Vagina (tissue), 2 donors: ENCODE measurements at places on chromosomes 3 and 15.

- peak; percentile 97 for DNase-seq
Measured at GRCh38 chr3:126081618-126082361, 2.1 kb downstream of the SLC41A3 start.

DNA sequence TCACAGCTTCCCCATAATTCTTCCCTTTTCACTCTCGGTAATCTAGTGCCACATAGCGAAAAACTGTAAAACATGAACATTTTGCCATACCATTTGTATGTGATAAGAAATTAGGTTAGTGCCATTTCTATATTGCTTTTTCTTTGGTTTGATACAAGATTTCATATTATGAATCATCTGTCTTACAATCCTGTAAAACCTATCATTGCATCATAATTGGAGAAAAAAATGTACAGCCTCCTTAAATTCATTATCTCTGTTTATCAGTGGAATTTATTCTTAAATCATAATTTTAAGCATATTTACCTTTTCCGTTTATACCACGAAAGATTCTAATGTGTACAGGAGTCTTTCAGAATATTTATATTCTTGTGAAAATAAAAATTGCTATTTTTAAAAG, 23.8 kb downstream of the SEC62 start:
- DNase-seq: no peak

DNA sequence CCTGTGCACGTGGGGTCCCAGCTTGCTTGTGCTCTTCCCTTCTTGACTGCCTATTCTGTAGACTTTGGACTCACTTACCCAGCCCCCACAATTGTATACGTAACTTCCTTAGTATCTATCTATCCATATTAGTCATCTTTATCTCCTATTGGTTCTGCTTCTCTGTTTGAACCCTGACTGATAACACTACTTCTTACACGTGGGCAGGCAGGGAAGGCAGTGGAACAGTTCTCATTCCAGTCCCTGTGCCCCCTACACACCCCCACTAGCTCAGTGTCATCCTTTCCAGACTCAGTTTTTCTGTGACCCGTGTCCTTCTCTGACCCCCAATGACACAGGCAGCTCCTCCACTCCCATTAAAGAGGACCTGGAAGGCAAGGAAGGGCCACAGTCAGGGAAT, 74.2 kb upstream of the FBN1 start:
- DNase-seq: no peak

- DNase-seq: no peak
Measured at GRCh38 chr3:171374661-171375285, 85.4 kb downstream of the TNIK start.

- DNase-seq: peak; percentile 20
Measured at GRCh38 chr3:124149081-124149480, 157.2 kb upstream of the ROPN1 start.

- no peak for DNase-seq
Measured at GRCh38 chr3:189099505-189100290, 72.1 kb upstream of the TPRG1 start.

- DNase-seq: no peak
Measured at GRCh38 chr3:14317057-14317553, 85.3 kb upstream of the SLC6A6 start.

GRCh38 chr3:35919160-35919559, 279.8 kb downstream of the ARPP21 start:
- DNase-seq: no peak

DNA sequence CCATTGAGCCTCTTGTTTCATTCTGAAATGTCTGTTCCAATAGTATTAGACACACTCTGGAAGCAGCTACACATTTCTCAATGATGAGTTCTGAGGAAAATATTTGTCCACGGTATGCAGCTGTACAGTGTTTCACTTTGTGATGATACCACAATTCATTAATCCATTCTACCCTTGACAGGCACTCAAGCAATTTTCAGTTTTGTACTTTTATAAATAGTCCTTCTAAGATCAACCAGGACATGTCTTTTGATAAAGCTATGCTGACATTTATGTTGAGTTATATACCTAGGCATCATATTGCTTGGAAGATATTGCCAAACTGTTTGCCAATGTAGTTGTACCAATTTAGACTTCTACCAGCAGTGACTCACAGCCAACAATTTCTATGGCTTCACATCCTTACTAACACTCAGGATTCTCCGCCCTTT, 165.1 kb upstream of the COL8A1 start:
- DNase-seq: no peak

GRCh38 chr15:48696627-48697312, 51.3 kb upstream of the FBN1 start:
- DNase-seq: no peak

DNA sequence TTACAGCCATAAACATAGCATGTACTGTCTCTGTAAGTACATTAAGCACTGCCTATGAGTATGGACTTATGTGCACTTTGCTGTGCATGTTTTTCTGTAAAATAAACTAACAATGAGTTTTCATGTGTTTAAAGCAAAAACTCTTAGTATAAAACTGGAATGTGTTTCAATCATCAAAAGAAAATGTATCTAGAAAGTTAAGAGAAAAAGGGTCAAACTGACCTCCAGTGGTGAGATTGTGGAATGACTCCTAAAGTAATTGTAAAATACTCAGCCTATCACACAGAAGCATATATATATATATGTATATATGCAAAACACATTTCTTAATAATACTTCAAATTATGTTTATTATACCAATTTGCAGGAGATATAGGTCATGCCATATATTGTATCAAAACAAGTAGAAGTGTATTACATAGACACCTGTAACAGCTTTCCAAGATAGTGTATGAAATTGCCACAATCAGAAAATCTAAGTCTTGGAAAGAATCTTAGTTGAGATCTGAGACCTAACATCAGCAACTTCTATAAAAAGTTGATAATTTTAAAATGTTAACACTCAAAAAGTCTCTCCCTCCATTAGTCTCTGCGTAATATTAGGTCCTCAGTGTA, 199.6 kb downstream of the FMN1 start:
- DNase-seq: no peak
